ENCODE measurements at places on chromosomes 13 and 19.

DNA sequence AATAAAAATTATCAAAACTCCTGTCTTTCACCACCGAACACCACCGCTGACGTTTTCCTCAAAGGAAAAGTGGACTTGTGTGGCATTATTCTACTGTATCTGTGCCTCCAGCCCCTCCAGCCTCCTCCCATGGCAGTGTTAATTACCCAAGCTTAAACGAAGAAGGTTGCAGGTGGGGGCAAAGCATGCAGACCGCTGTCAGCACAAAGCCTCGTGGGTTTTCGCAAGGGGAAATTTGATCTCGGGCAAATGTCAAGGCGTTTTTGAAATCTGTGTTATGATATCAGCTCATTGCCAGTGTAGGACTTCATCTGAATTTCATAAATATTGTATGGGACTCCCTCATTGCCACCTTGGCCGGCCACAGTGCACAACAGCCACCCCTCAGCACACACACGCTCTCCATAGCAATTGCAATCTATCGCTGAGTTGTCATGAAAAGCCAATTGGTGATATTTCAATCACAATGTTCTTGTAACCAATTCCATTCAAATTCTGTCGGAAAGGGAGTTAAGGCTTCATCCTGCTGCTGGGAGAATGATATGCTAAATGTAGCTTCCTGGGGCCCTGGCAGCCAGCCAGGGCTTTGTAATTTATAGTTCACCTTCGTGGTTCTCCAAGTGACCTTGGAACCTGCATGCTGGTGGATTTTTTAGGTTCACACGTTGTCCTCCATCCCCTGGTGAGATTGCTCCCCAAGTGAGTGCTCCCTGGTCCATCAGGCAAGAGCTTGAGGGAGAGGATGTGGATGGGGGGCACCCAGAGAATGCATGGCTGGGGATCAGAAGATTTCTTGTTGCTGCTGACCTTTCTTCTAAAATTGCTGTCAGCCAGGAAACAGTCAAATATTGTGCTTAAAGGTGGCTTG is 16.6 kb downstream of the CHST8 start:
- DNase-seq, result no peak

DNA sequence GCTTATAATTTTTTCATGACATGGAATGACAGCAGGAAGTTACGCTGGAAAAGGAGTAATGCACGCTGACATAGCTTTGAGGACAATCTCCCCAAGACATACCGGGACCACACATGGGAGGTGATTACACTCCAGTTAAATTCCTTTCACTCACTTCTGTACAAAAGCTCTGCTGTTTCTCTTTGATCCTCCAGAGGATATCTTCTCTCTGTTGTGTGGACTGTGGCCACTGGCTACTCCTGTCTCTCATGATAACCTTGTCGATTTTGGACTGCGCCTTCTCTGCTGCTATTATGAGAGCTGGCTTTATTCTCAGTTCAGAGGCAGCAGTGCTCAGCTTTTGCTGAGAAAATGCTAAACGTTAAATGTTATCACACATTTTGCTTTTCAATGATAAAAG is 464.6 kb downstream of the FGF9 start:
- no peak for DNase-seq

DNA sequence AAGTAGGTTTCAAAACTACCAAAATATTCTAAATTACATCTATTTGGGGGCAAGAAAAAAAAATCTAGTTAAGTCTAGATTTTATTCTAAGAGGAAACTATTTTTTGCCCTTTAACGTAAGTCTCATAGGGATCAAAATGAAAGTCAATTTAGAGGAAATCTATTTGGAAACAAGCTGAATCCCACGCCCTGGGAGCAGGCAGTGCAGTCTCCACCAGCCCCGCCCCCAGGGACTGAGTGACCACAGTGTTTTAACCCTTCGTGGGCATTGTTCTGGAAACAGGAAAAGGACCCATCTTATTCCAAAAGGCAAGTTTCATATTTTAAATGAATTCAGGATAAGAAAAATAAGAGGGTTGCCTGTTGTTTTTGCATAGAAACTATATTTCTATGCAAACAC is 209.7 kb downstream of the SPRY2 start:
- no peak for DNase-seq

GRCh38 chr13:90055121-90055520 is 1292.4 kb upstream of the MIR17HG start:
- DNase-seq, result no peak

DNA sequence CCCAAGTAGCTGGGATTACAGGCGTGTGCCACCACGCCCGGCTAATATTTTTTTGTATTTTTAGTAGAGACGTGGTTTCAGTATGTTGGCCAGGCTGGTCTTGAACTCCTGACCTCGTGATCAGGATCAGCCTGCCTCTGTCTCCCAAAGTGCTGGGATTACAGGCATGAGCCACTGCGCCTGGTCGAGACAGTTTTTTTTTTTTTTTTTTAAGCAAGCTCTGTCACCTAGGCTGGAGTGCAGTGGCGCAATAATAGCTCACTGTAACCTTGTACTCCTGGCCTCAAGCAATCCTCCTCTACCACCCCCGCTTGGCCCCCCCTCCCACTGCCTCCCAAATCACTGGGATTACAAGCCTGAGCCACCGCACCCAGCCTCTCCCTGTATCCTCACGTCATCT is 6.4 kb upstream of the MAP2K7 start:
- no peak for DNase-seq

GRCh38 chr19:23822735-23823134 is 64.0 kb upstream of the ZNF681 start:
- DNase-seq, result no peak

GRCh38 chr13:80259159-80259558 is 81.8 kb downstream of the SPRY2 start:
- no peak for DNase-seq

GRCh38 chr19:45527731-45528130 is 20.5 kb downstream of the VASP start:
- no peak for DNase-seq

- DNase-seq, result no peak
These were observed 3.1 kb upstream of the SDHAF1 start for GRCh38 chr19:35991731-35992450.

GRCh38 chr13:22024381-22024994 is 353.6 kb downstream of the FGF9 start:
- no peak for DNase-seq

- no peak for DNase-seq
These were observed 16.7 kb downstream of the YIPF2 start for GRCh38 chr19:10911579-10912363.

DNA sequence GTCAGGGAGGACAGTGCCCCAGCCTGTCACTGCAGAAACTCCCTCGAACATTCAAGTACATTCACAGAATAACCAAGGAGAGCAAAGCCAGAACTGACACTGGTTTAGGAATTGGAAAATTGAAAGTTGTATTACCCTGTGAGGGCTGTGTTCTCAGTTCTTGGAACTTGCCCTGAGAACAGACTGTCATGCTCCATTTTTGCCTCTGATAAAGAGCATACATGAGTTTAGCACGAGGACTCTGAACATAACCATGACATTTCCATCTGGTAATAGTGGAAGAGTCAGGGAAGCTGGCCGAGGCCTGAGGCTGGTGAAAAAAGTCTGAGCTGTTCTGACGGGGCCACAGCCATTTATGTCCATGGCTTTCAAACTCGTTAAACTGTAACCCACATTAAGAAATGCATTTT is 15.2 kb upstream of the SLC25A30 start:
- DNase-seq, result no peak

GRCh38 chr13:51590971-51591627 is 6.8 kb downstream of the WDFY2 start:
- DNase-seq, result no peak

DNA sequence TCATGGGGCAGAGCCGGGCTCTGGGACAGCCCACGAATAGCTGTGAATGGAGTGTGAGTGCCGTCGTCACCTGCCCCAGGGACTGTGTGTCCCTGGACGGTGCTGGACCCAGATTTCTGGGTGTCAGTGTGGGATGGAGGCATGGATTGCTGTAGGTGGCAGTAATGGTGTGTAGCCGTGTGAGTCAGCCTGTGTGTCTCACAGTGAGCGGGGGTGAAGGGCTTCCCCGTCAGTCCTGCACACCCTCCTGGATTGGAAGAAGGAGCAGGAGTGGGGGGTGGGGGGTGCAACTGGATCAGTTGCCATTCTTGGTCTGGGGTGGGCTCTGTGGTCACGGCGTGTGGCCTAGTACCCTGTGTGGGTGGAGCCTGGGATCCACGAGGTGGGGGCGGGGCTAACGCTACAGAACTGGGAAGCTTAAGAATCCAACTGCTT is 6.5 kb upstream of the LTBP4 start:
- no peak for DNase-seq

DNA sequence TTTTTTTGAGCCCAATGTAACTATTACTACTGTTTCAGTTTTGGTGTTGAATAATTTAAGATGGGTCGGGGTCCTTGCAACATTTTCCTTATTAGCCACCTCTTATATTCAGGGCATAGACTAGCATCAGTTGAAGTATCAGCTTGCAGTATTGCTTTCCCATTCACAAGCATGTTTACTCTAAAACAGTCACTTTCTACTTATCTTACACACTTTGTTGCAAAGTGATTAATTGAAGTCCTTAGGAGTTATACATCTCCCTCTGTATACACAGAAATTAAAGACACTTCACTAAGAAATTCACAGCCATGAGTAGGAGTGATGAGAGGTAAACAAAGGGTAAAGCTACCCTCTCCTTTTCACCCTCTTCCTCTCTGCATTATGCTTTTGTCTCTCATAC is 27.6 kb downstream of the SLAIN1 start:
- no peak for DNase-seq

- no peak for DNase-seq
These were observed 6.9 kb upstream of the ANGPTL8 start for GRCh38 chr19:11232555-11232954.

DNA sequence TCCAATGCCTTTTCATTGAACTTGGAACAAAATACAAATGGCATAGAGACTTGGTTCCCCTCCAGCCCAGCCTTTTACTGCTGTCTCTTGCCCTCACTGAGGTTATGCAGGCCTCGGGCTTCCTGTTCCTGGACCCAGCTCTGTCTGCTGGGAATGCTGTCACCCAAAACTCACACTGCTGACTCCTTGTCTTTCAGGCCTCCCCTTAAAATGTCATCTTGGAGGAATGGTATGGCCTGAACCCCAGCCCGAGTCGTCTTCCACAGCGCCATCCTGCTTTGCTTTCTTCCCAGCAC is 9.7 kb upstream of the ANKRD10 start:
- no peak for DNase-seq

GRCh38 chr13:22092791-22093560 is 422.1 kb downstream of the FGF9 start:
- no peak for DNase-seq

GRCh38 chr13:85277748-85278147 is 521.5 kb downstream of the SLITRK6 start:
- no peak for DNase-seq

DNA sequence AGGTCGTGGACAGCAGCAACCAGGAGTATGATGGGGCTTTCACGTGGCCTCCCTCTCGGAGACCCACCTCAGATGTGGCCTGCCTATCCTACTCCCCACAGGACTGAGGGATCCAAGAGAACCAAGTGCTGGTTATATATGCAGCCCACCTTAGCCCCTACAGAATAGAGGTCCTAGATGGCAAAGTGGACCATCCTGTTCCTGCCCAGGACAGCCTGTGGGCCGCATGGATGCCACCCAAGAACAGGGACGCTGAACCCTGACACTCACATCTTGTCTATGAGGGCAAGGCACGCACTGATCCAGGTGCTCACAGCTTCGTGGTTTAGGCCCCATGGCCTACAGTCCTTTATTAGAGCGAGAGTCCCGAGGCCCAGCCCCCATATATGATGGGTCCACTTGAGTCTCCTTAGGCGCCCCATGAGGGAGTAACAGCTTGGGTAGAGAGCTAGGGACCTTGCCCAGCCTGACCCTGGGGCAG is 1.5 kb upstream of the SLC27A5 start:
- no peak for DNase-seq

DNA sequence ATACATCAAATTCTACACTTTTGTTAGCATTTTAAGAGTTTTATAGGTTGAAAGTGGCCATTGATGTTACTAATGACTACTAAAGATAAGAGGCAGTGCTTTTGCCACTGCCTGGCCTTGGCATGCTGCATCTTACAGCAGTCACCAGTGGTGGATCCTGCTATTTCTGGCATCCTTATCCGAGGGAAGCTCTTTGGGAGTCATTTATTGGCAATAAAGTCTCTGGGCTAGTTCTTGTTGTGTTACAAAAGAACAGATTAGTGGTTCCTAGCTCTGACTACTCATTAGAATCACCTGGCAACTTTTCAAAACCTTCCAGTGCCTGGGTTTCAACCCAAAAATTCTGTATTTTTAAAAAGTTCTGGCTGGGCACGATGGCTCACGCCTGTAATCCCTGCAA is 94.5 kb downstream of the ZMYM2 start:
- no peak for DNase-seq

DNA sequence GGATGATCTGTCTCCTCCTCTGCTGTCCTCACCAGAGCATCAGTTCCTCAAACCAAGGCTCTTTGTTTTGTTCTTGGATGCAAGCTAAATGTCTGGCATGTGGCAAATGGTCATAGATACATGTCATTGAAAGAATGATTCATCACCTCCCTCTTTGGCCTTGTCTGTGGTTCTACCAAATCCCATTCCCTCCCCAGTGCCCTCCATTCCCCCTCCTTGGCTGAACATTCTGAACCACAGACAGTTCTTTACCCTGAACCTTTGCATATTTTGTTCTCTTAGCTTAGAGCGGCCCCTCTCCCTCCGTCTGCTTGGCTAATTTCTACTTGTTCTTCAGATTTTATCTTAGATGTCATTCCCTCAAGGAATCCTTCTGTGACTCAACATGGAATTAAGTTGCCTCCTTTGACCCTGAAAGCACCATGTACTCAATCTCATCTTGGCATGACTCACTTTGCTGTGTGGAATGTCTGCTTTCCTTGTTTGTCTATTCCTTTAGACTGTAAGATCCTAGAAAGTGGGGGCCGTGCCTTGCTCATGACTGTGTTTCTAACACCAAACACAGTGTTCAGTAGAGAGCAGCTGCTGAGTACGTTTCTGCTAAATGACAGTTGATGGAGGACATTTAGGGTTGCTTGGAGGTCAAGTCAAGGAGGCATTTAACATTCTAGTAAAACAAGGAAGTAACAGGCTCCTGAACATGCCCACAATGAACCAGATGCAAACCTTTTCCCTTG is 8.1 kb downstream of the ALOX5AP start:
- no peak for DNase-seq

DNA sequence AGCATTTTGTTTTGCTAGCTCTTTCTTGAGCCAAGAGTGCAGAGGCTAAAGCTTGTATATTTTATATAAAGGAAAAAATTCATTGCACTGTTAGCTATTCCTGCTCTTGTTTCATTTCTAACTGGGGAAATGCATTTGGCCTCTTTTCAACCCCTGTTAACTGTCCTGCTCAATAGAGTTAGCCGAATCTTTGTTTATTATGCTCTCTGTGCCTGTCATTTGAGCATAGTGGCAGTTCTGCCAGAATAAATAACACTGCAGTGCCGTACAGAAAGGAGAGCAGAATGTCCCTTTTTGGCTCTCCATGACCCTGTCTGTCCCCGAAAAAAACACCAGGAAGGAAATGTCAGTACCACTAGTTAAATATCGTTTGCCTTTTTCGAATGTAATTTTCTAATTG is 350.8 kb downstream of the MYO16 start:
- DNase-seq, result no peak
